ENCODE measurements at places on chromosomes 7 and 10.

DNA sequence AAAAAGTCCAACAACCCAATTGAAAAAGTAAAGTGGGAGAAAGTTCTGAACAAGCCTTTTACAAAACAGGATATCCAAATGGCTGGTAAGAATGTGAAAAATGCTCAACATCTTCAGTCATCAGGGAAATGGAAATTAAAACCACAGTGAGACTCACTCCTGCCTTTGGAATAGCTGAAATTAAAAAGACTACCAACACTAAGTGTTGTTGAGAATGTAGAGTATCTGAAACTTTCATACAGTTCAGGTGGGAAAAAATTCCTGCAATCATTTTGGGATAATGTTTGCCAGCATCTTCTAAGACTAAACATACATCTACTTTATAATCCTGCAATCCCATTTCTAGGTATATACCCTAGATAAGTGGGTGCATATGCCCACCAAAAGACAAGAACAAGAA lies 395.1 kb downstream of the GRID1 start:
- no peak for DNase-seq

GRCh38 chr7:21941611-21942141 lies 4.0 kb downstream of the CDCA7L start:
- no peak for DNase-seq

DNA sequence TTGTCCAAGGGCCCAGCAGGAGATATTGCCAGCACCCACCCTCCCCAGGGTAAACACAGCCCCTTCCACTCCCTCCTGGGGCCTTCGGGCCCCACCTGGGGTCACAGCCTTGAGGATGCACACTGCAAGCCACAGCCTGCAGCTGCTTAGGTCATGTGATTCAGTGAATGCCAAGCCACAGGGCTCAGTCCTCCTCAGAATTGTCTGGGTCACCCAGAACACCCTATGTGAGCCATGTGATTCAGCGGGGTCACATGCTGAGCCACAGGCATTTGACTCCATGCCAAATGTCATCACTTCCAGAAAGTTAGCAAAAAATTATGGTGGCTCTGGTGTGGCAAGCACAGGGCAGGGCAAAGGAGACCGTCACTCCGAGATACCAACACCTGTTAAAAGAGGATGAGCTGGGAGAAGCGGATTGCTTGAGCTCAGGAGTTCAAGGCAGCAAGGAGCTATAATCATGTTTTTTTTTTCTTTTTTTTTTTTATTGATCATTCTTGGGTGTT lies 17.2 kb upstream of the PSAP start:
- DNase-seq = no peak

- DNase-seq = no peak
These were observed 657.2 kb upstream of the GALNT17 start for GRCh38 chr7:70474639-70475234.

GRCh38 chr10:101238732-101239105 lies 9.5 kb upstream of the LBX1 start:
- DNase-seq = no peak

DNA sequence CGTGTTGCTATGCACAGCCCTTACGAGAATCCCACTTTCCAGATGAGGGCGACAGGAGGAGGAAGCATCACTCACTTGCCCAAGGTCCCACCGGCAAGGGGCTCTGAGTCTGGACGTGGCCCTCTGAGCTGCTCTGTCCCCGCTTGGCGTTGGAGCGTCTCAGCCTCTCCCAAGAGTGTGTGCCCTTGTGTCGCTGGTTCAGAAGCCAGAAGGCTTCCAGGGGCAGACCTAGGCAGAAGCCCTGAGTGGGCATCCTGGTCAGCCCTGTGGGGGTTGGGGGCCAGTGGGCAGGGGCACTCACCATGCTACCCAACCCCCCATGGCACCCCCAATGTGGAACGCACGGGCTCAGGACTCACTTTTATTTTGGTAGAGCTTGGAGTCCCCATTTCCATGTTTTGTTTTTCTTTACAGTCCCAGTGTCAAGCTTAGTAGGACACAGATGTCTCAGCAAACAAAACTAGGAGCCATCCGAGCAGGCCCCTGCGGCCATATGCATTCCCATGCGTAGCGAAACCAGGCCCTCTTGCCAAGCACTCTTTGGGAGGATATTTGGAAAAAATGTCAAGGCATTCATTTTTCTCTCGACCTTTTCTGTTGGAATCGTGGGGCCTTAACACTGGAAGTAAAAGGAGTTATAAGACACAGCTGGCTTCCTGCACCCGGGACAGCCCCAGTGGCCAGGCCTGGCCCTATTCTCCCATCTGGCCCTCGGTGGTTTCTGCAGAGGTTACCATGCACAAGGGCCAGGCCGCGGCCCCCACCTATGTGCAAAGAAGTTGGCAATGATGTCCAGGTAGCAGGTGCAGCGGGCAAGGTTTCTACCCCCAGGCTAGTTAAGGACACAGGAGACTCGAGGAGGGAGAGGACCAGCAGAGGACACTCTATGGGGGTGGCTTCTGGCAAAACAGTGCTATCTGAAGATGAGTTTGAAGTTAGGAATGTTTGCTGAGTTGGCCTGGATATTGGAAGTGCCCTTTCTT lies 97.0 kb downstream of the LHPP start:
- no peak for DNase-seq

DNA sequence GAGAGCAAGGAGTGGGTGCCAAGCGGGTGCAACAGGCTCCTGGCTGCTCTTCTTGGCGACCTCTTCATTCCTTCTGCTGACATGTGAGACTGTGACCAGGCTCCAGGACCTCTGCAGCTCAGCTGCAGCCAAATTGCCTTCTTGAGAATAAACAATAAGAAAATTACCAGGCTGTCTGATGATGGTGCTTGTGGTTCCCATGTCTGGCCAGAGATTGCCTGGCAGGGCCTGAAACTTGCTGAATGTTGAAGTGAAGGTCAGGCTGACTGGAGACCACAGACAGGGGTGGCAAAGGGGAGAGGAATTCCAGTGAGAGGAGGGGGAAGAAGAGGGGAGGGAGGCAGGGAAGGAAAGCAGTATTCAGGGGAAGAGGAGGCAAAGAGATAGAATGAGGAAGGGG lies 497.4 kb upstream of the PODXL start:
- DNase-seq = no peak

- DNase-seq = no peak
These were observed 1.6 kb downstream of the FFAR4 start for GRCh38 chr10:93568105-93568390.

GRCh38 chr10:92142949-92143348 lies 147.9 kb downstream of the CPEB3 start:
- peak; percentile 35 for DNase-seq

GRCh38 chr10:4407783-4408182 lies 418.2 kb upstream of the AKR1E2 start:
- no peak for DNase-seq

DNA sequence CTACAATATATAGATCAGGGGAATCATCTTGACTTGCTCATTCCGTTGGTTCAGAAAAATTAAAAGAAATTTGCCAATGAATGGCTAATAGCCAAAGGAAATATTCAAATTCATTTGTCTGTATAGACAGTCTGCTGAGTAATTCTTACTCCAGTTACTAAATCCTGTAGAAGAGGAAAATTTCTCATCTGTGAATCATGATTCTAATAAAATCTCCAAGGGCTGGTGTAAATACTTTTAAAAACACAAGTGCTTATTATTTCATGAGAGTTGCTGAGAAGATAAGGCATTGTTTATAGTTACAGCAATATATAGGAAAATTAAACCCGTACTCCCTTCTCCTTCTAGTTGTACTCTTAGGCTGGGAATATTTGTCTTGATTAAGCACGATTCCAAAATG lies 53.0 kb downstream of the WNT2 start:
- no peak for DNase-seq

DNA sequence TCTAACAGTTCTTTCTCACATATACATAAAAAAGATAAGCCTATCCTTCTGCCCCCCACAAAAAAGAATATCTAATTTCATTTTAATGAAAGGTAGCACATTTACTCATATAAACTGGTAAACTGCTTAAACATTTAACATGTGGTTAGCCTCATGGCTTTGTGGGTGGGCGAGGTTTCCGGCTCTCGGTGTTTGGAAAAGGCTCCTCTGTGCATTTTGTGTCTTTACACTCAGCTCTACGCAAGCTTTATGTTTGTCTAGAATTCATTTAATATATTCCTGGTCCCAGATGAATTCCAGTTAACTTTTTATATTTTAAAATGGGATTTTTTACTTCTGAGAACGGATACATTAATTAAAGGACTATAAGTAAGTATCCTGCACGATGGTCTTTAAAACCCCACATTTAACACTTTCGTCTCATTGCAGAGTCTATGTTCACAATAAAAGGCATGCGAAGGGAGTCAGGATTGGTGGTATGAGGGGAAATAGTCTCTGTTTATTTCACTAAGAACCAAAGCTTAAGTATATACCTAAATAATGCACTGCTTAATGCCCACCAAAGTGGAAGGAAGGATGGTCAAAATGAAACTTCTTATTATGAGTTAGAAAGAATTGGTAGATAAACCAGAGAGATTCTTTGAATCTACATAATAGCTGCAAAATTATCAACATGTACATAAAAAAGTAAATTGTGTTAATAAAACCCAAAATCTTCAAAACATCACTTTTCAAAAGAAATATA lies 197.2 kb downstream of the CRPPA start:
- DNase-seq = no peak
